ENCODE measurements at places on chromosomes 3 and 15.
A peak's percentile ranks its signal among the peaks of the same experiment; 100 is the strongest.

GRCh38 chr3:134911586-134912548 lies 116.8 kb downstream of the EPHB1 start:
- H3K4me1 ChIP-seq = no peaks in the 10 kb centered on the region
- DNase-seq = no peak
- H3K27me3 ChIP-seq = no peaks in the 10 kb centered on the region
- H3K36me3 ChIP-seq = no peaks in the 10 kb centered on the region

- DNase-seq = no peak
- H3K27me3 ChIP-seq = no peaks in the 10 kb centered on the region
- H3K4me3 ChIP-seq = no peak overlapping the region
- no peaks in the 10 kb centered on the region for H3K36me3 ChIP-seq
- peaks cover 6% of the 10 kb centered on the region for H3K4me1 ChIP-seq
- H3K27ac ChIP-seq = no peak overlapping the region
Observed at GRCh38 chr3:195105389-195105788, 165.6 kb downstream of the XXYLT1 start.

- no peak overlapping the region for H3K4me3 ChIP-seq
- H3K4me1 ChIP-seq = no peaks in the 10 kb centered on the region
- no peaks in the 10 kb centered on the region for H3K27me3 ChIP-seq
- DNase-seq = no peak
- no peaks in the 10 kb centered on the region for H3K36me3 ChIP-seq
Observed at GRCh38 chr3:140292170-140292569, 357.2 kb downstream of the CLSTN2 start.

GRCh38 chr3:111692593-111693552 lies 97.7 kb upstream of the ZBED2 start:
- H3K4me1 ChIP-seq = no peaks in the 10 kb centered on the region
- H3K27ac ChIP-seq = no peak overlapping the region
- H3K4me3 ChIP-seq = no peak overlapping the region
- DNase-seq = no peak
- H3K27me3 ChIP-seq = no peaks in the 10 kb centered on the region
- no peaks in the 10 kb centered on the region for H3K36me3 ChIP-seq

DNA sequence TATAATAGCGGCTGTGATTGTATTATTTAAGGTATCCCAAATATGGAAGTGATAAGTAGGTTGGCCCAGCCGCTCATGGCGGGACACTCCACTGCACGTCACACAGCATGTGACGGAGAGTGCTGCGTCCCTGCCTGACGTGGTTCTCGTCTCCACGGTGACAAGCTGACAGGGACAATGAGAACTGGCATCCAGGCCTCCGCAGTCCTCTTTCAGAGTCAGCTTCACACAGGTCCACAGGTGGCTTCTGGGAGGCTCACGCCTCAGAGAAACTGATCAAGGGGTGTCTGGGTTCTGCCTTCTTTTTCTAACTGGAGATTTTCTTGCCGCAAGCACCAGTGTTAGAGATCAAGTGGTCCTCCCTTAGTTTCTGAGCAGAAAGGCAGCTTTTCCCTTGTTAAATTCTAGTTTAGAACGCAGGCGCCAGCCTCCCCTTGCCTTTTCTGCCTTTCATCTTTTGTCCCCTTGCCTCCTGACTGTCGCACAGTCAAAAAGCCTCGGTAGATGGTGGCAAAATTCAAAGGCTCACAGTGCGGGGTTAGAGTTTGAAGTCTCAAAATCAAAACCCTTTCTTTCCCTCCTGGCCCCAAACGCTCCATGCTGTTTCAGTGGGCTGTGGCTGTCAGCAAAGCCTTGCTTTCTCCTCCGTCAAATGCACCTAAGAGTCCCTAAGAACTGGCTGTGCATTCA lies 120.9 kb downstream of the ATP10A start:
- DNase-seq = no peak
- H3K4me3 ChIP-seq = no peak overlapping the region
- no peaks in the 10 kb centered on the region for H3K36me3 ChIP-seq
- H3K4me1 ChIP-seq = peaks cover 83% of the 10 kb centered on the region
- H3K27ac ChIP-seq = peak overlapping the region; percentile 68
- H3K27me3 ChIP-seq = no peaks in the 10 kb centered on the region

GRCh38 chr15:70447521-70447920 lies 315.8 kb downstream of the UACA start:
- DNase-seq = no peak
- H3K27ac ChIP-seq = no peak overlapping the region
- no peaks in the 10 kb centered on the region for H3K36me3 ChIP-seq
- H3K4me3 ChIP-seq = no peak overlapping the region
- no peaks in the 10 kb centered on the region for H3K27me3 ChIP-seq
- no peaks in the 10 kb centered on the region for H3K4me1 ChIP-seq

DNA sequence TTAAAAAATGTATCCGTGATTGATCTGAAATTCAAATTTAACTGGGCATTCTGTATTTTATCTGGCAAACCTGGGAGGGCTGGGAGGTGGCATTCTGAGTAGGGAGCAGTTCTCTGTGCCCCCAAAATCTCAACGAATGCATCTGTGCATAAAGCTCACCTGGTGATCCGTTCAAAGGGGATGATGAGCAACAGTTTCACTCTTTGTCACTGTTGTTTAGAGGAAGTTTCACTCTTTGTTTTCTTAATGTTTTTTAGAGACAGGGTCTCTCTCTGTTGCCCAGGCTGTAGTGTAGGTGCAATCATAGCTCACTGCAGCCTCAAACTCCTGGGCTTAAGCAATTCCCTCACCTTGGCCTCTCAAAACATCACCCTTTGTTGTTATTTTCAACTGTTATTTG lies 186.7 kb downstream of the SSR3 start:
- no peak overlapping the region for H3K4me3 ChIP-seq
- no peaks in the 10 kb centered on the region for H3K36me3 ChIP-seq
- H3K4me1 ChIP-seq = no peaks in the 10 kb centered on the region
- no peak for DNase-seq
- no peak overlapping the region for H3K27ac ChIP-seq

- H3K27me3 ChIP-seq = no peaks in the 10 kb centered on the region
Observed at GRCh38 chr3:17639765-17640164, 102.7 kb downstream of the TBC1D5 start.

All from tibial artery (tissue), 4 donors.